GM12892 (cell line): ENCODE measurements at places on chromosomes 13 and 19.

GRCh38 chr19:20102097-20102496, 24.3 kb downstream of the ZNF90 start:
- no peak for DNase-seq

DNA sequence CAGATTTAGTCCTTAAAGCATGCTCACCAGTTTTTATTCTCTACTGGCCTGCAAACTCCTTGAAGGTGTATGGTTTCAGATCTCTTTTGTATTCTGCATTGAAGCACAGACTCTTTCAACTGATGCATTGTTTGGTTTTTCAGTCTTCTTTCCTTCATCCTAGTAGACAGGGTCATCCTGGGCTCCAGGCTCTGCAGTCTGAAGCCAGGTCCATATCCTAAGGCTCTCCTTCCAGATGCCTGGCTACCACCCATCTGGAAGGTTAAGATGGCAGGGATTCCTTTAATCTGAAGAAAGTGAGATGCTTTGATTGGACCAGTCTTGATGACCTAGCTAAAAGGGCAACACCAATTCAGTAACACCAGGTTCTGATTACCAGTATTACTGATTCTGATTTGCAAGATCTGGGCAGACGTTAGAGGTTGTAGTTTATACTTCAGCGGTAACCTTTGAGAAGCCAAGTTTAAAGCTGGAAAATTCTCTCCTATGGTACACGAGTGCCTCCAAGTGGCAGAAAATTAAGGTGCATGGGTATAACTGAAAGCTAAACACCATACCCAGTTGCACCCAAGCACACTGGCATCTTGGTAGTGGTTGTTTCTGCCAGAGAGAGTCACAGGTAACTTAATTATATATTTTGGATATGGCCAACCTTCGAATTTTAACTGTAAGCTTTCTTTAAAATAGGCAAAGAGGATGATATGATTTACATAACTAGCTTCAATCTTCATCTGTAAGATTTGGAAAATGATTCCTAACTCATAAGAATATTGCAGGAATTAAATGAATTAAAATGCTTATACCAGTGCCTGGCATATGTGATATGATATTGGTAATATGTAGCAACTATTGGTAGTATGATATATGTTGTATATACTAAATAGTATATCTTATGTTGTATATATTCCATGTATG, 1651.9 kb upstream of the MIR17HG start:
- no peak for DNase-seq

GRCh38 chr19:45953676-45954075, 20.0 kb downstream of the NOVA2 start:
- no peak for DNase-seq

DNA sequence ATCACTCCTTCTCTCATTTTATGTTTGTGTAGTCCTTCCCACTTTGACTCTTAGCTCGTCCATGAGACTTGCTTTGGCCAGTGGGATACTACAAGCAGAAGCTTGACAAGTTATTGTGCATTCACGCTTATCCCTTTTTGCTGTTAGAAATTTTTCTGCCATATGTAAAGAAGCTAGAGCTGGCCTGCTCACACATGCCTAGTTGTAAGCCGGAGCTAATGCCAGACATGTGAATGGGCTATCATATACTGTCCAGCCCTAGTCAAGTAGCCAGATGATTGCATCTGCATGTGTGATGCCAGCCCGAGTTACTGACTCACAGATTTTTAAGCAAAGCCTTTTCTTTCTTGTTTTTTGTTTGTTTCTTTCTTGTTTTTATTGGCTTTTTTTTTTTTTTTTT, 460.7 kb downstream of the TDRD3 start:
- no peak for DNase-seq

- no peak for DNase-seq
These were observed 166.1 kb downstream of the ITGBL1 start for GRCh38 chr13:101618440-101619187.

DNA sequence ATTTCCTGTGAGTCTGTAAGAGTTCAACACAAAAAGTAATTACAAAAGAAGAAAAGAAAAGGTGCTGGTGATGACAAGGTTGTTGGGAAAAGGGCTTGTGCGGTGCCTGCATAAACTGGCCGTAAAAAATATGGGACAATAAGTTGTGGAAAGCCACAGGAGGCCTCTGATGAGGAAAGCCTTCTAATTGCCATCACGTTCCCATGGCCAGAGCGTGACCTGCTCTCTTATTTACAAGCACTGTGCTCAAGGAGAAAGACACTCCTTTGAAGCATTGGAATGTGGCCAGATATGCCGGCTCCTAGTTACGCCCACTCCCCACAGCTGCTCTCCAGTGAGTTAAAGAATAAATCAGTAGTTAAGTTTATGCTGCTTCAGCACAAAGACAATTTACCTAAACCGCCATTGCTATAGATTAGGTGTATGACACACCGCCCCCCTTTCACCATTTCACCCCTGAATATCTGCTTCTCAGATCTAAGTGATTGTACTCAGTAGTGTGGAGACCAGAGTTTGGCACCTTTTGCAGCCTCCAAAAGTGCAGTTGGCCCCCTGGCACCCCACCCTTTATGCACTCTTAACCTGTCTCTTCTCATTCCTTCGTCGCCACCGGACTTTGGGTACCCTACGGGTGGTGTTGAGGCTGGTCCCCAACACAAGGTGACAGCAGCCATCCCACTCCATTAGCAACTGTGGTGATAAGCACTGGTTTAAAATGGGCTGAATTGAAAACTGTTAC, 8.1 kb upstream of the PGLYRP1 start:
- no peak for DNase-seq

GRCh38 chr19:40739871-40740703, 10.2 kb downstream of the ACTMAP start:
- DNase-seq = no peak

DNA sequence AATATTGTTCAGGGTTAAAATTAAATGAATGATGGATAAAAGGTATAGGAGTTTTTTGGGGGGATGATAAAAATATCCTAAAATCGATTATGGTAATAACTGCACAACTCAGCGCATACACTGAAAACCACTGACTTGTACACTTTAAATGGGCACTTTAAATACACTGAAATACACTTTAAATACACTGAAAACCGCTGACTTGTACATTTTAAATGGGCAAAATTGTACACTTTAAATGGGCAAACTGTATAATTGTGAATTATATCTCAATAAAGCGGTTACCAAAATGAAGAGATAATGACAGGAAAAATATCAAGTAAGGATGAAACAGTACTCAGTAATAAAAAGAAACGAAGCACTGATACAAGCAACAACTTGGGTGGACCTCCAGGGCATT, 1.5 kb downstream of the LIG1 start:
- DNase-seq = no peak

DNA sequence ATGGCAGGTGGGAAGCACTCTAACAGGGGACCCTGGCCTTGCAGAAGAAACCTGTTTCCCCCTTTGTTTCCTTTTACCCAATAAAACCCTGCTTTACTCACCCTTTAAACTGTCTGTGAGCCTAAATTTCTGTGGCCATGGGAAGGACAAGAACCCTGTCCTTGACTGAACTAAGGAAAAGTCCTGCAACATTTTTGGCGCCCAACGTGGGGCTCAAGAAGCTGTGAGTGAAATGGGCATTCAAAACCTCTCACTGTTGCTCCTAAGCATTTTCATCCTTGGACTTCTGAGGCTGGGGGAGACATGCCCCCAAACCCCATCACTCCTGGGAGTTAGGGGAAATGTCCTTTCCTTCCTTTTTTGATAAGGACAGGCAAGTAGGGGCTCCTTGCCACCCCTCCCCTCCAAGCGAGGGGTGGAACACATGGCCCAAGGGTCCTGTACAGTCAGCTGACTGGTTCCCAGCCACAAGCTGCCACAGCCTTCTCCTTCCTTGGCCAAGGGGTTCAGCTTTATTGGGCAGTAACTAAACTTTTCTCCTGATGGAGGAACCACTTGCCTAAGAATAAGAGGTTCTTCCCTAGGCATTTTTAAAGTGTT, 381.6 kb downstream of the KLF5 start:
- DNase-seq = no peak

DNA sequence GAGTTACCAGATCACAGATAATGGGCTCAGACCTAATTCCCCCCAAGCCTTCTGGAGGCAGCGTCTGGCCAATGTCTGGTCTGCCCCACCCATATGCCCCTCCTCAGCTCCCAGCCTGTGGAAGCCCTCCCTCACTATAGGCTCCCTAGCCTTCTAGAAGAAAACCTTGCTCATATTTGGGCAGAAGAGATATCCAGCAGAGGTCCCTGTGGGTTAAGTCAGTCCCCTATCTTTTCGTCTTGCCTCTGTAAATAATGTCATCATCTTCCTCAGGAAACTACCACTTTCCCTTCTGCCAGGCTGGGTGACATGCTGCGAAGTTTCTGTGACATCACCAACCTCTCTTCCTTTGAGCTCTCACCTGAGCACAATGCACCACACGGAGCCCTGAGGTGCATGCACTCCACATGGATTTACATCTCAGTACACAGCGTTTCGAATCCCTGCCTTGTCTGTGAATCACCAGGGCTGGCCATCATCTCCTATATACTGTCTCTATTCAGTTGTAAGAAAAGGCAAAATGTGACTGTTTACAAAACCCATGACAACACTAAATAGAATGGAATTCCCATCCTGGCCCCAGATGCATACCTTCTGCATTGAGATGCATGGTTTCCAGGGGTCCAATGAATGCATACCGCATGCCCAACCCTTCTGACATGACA, 112.8 kb downstream of the CRYL1 start:
- DNase-seq = no peak

DNA sequence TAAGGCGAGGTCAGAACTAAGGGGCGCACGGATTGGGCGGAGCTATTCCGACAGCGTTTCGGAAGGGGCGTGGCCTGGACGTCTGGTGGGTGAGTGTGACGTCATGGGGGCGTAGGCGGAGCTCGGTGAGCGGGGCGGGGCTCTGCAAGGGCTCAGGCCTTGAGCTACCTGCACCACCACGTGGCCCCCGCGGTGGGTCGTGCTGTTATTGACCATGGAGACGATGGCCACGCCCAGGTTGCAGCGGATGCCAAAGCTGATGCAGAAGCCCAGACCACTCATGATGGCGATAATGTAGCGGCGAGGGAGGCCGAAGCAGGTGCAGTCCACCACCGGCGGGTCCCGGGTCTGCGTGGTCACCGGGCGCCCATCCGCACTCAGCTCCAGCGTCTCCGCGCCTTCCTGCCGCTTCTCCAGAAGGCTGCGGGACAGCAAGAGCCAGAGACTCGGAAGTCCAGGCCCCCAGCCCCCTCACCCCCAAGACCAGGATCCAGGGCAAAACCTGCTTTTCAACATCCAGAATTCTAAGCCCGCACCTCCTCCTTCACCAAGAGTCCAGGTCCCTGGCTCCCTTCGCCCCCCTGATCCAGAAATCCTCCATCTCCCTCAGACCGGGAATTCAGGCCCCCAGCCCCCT, 4.8 kb downstream of the SLC17A7 start:
- no peak for DNase-seq

DNA sequence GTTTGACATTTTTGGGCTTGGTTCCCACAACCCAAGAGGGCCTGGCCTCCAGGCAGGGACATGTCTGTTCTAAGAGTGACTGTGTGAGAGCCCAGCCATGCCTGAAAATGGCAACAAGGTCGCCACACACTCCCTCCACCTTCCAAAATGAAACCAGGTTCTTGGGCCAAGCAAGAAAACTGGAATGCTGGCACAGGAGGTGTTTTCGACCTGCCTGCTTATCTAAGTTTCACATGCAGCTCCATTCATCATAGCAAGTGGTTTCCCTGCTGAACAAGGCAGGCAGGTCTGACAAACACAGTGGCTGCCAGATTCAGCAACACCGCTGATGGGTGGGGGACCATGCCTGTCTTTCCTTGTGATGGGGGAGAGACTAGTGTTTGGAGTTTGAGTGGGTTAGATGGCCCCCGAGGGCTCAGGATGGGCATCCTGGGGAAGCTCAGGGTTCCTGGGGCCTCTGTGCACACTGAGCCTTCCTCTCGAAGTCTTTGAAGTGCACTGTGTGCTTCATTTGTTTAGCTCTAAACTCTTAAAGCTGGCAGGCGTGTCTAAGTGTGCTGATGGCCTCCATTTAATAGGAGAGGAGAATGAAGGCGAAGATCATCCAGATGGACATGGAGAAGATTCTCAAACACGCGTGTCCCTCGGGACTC, 17.9 kb upstream of the GAS6 start:
- no peak for DNase-seq

DNA sequence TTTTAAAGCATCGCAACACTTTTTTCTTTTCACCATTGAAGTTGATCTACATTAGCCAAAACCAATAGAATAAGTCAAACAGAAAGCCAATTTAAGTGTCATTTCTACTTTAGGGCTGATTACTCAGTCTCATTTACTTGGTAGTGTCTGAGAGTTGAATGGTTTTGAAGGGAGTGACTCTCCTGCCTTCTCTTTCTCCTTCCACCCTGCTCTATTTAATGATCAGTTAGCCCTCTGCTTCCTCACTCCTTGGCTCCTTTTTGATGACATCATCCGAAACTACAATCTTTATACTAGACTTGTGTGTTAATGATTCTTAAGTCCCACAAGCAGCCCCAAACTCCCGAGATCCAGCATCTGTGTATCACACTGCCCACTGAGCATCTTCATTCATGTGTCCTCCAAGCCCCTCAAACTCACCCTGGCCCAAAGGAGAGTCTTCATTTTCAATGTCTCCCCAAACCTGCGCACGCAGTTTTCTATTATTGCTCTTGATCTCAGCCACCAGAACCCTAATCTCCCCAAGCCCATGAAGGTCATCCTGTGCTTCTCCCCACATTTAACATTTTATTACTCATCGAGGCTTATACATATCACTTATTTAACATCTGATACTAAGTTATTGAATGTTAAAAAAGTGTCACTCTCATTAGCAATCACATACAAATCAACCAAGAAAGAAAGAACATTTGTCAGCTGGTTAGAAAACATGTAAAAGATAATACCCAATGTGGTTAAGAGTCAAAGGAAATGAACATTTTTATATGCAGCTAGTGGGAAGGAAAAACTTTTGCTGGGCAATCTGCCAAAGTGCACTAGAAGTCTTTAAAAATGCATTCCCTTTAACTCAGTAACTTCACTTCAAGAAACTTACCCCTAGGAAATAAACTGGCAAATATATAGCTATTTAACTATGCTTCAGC, 32.2 kb upstream of the ARGLU1 start:
- DNase-seq = no peak

DNA sequence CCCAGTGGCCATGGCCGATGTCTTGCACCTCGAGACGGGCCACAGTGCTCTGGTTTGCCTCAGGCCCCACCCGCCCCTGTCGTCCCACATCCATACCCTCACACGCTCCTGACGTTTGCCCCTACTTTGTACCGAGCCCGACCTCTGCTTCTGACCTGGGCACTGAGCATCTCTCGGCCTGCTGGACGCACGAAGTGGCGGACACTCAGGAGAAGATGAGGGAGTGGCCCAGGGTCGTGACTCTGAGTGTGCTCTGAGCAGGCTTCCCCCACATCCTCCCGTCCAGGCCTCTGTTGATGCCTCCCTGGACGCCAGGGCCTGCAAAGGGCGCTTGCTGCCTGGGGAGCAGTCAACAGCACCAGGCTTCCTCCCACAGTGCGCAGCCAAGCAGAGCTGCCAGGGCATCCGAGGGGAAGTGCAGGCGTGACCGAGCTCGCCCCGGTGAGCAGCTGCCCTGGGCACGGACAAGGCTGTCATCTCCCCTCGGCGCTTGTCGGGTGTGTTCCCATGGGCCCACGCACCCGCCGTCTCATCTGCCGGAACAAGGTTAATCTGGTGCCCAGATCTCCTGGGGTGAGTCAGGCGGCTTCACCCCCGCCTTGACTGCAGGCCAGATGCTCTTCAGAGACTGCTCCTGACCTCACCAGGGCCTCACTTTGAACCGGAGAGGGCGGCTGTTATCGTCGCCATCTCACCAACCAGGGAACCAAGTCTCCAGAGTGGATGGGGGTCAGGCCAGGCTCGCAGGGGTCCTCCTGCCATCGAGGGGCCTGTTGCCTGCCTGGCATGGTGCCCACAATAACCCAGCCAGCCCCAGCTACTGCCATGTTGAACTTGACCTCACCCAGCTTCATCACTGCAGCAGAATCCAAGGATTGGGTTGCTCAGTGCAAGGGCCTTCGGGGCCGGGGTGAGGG, 27.2 kb downstream of the COMP start:
- no peak for DNase-seq
